ENCODE measurements at places on chromosomes 2 and 18.

- DNase-seq: no peak
Measured at GRCh38 chr2:103401621-103402020, 639.8 kb downstream of the TMEM182 start.

DNA sequence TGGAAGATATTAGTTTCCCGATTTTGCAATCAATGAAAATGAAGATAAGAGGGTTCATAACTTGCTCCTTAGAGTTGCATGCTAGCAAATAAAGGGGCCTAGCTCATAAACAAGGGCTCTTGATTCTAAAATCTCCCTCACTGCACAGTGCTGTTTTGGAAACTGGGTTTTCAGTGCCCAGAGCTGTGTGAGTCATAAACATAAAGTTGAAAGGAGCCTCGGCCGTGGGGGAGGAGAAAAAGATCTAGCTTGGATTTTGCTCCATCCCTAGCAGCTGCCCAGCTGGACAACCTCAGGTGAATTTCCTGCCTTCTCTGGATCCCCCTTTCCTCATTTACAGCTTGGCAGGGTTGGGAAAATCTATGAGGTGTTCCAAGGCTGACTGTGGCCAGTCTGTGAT lies 42.5 kb downstream of the LYPD1 start:
- DNase-seq: no peak

GRCh38 chr2:207543272-207543671 lies 13.5 kb downstream of the CREB1 start:
- DNase-seq: no peak

GRCh38 chr2:196249860-196250259 lies 78.5 kb upstream of the STK17B start:
- DNase-seq: no peak

DNA sequence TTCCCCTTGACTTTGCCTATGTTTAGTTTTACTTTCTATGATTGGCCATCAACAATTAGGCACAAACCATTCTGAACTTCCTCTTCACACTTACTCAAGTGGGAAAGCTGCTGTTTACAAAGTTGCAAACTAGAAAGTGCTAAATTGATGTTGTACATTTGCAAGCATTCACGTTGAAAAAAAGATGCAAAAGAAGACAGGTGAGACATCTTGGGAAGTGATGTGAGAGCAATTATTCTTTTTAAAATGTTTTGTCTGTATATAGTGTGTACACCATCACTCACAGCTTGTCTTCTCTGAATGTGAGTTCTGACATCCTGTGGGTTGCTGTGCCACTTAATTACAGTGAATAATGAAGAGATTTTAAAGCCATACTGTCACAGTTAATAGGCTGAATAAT lies 874.1 kb upstream of the LRATD1 start:
- DNase-seq: no peak

DNA sequence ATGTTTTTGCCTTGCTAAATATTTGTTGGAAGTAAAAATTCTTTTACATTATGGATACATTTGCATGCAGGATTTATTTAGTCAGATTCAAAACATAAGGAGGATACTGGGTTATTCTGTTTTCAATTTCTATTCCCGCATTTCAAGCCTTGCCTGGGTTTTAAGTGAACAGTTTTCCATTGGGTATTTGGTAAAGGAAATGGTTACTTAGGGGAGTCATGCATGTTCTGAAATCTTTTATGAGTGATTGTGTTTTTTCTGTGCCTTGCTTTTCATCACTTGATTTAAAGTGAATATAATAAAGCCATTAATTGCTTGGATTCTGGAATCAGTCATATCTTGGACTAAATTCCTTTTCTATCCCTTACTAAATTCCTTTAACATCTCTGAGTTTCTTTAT lies 12.0 kb upstream of the SP9 start:
- DNase-seq: no peak

DNA sequence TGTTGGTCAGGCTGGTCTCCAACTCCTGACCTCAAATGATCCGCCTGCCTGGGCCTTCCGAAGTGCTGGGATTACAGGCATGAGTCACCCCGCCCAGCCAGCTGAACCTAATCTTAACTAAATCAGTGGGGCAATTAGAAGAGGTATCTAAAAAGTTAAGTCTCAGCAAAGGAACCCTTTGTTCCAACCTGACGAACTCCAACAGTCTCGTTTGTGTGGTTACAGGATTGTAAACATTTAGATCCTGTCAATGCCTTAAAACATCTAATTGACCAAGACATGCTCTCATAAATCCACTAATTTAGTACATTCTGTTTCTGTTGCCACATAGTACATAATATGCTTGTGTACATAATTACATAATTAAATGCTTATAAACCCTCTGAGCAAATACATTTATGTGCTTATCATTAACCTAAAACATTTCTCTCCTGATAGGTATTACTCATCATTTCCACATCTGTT lies 31.1 kb upstream of the STK39 start:
- no peak for DNase-seq

DNA sequence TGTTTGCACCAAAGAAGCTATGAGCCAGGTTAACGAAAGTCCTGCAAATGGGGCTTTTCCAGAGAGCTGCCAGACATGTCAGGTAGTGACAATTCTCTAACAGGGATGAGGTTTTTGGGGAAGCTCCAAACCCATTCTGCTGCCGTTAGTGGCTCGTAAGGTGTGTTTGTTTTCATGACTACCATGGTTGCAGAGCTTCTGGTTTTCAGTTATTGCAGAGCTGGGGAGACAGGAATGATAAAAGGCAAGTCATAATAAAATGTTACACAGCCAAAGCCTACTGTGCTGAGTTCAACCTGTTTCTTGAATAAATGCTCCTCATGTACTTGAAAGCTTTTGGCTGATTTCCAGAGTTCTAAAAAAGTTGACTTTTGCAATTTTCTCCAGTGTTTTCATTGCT lies 209.2 kb upstream of the STK17B start:
- DNase-seq: no peak

- DNase-seq: no peak
Measured at GRCh38 chr18:9758624-9759075, 50.5 kb downstream of the RAB31 start.

DNA sequence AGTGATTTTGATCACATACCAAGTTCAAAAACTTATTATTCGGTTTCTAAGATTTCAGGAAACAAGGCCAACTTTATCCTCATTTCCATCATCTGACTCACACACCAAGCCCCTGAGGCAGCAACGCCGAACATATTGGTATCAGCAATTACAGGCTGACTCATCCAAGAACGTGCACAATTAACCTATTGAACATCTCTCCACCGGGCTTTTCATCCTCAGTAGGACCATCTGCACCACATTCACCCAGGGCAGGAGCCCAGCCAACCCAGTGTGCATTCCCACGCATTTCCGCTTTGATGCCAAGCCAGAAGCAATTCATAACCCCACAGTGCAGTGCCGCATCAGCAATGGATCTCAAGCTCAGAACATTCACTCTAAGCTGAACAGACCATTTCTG lies 52.9 kb downstream of the SCG2 start:
- peak; percentile 78 for DNase-seq

DNA sequence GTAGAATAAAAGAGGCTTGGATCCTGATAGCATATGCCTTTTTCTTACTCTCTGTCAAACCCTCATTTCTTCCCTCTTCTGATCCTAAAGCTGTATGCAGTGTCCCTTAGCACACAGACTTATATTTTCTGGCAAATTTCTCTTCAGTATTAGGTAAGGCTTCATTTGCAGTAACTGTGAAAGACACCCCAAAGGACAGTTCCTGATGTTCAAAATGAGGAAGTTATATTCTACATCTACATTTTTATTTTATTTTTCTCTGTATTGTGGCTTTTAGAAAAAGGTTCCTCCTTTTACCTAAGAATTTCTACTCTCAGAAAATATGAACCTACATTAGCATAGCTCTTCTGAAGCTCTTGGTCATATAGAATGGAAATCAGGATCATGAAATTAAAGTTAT lies 261.7 kb downstream of the PDE11A start:
- DNase-seq: no peak

All from AG04450 (cell line).